ENCODE measurements at places on chromosomes 12 and 14.

DNA sequence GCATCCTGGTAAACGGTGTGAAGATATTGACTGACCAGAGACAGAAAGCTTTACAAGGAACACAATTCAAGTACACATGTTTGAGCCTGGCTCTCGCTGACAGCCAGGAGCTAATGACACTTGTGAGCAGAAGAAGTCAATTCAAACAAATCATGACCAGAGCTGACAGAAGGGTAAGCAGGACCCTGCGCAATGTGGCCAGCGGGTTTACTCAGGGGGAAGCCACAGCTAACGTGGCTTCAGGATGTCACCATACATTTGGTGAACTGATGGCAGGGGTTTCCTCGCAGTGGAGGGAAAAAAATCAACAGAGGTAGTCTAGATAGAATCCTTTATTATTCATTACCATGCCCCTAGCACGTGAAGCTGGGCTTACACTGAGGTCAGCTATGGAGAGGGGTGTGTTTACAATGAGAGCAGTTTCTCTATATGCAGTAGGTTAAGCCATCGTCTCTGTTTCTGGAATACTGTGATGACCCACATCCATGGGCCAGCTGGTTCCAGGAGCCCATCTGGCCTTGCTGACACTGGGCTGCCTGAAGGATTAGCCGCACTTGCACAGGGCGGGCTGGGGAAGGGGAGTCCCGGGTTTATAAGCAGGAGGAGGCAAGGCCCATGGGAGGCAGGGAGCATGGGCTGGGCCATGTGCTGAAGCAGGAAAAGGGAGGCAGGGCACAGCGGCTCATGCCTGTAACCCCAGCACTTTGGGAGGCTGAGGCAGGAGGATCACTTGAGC, 198.2 kb upstream of the PRMT8 start:
- no peak for DNase-seq

DNA sequence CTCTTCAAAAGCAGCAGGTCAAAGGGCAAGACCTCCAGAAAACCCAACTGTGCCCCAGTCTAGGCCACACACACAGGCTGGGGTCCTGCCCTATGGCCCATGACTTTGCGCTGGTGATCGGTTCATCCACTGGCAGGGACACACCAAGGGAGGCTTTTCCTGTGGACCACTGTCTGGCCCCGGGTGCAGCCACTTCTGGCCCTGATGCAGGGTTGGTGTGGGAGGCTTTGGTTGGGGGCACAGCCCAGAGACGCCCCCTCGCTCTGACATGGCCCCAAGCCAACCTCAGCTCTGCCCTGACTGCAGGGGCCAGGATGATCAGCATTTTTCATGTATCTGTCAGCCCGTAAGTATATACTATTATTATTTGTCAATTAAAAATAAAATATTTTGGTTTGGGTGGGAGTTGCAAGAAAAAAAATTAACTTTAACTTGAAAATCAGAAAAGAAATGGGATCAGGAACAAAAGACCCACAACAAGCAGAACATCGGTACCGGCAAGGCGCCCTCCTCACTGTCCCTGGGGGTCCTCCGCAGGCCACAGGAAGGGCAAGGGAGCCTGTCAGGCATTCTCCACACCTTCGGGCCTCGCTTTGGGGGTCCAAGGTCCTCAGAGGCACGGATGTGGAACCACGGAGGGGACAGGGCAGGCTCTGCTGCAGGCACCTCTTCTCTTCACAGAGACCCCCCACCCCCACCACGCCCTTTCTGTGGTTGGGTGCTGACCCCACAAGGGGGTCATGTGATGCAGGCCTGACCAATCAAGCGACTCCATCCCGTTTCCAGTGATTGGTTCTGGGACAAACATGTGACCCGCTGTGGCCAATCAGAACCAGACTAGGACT, 181.5 kb upstream of the SFSWAP start:
- no peak for DNase-seq

DNA sequence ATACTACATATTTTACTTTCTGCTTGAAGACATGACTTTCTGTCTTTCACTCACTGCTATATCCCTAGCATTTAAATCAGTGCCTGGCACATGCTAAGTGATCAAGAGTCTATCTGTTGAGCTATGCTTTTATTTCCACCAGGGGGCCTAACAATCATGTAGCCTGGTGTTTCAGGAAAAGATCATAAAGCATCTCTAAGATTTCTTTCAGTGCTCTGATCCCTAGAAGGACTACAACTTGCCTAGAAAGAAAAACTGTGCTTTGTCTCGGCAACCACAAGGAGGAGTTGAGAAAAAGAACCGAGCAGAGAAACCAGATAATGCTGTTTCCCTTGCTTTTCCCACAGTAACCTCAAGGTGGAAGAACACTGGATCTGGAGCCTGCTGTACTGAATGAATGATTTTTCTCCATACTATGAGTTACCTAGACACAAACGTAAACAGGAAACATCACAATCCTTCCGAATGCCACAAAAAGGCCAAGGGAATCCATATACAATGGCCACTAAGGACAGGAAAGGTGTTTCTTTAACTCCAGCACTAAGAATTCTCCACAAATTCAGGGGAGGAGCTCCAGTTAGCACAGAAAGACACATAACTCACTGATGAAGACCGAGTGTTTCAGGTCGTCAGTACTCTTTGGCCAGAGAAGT, 1.2 kb downstream of the CRY1 start:
- DNase-seq, result peak; percentile 13

GRCh38 chr12:110732572-110732971, 10.1 kb downstream of the PPP1CC start:
- DNase-seq, result no peak

DNA sequence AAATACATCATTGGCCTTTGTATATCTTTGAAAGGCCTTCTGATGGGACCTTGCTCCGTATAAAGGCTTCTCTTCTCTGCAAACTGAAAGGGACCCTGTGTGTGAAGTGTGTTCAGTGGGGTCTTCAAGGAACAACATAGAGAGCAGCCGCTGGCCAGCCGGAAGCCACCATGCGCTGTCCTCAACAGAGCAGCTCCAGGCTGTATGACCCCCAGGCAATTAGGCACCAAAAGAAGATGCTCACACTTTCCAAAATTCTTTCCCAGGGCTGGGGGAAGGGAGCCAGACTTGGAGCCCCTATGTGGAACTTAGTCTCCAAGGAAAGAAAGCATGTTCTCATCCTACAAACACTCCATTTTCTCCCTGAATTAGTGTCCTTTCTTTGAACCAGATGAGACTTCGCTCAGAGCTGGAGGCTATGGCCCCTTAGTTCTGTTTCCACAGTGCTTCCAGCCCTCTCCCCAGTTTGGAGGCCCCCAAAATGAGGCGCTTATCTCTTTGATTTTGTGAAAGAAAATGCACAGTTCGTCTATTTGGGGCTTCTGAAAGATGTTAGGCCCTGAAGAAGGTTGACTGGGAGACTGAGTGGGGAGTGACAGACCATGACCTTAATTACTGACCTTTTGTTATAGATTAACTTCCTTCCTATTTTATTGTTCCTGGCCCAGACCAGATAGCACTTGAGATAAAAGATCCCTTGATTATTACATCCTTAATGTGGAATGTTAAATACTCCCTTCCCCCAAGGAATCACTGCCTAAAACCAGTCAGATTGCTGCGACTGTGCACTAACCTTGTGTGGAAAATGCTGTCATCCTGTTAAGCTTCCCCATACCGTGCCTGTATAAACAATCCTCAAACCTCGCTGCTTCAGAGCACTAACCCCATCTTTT, 128.3 kb upstream of the FGD4 start:
- DNase-seq, result no peak

DNA sequence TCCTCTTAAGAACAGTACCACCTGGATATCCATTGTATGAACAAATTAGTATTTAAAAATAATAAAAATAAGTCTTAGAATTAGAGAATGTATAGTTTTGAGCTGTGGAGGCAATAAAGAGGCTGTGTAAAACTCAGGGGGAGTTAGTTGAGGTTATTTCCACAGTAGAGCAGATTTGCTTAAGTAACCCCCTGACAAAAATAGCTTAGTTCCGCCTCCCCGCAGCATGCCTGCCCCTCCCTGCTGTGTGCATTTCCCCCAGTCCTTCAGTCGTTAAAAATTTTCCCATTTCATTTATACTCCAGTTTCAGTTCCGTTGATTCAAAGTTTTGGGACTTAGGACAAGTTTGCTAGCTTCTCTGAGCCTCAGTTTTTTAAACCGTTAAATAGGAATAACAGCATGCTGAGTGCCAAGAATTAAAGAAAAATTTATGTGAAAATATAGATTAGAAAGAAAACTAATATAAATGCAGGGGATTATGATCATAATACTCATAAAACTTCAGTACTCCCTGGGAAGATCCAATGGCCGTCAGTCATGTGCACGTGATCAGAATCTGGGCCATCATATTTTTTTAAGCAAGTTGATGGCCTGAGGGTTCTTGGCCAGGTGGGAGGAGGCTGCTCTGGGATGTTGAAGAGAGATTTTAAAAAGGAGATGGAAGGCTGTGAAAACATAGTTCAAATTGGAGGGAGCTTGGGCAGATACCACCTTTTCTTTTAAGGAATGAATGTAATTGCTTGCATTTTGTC, 14.5 kb upstream of the SLC38A2 start:
- no peak for DNase-seq

DNA sequence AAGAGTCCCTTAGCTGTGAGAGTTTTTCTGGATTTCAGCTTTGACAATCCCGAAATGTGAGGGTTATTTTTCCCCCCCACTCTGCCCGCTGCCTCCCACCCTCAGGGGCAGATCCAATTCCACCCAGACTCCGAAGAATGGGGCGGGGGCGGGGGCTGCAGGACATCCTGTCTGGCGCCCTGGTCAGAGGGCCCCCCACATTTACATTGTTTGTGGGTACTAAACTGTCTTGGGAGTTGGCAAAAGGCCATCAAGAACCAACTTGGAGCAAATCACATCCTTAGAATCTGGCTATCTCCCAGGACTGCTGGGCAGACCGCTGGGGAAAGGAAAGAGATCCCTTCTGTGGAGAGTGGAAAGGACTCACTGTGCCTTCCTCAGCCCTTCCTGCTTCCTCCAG, 2.4 kb downstream of the EMP1 start:
- DNase-seq, result no peak

GRCh38 chr12:117393656-117394055, 32.2 kb upstream of the NOS1 start:
- no peak for DNase-seq

DNA sequence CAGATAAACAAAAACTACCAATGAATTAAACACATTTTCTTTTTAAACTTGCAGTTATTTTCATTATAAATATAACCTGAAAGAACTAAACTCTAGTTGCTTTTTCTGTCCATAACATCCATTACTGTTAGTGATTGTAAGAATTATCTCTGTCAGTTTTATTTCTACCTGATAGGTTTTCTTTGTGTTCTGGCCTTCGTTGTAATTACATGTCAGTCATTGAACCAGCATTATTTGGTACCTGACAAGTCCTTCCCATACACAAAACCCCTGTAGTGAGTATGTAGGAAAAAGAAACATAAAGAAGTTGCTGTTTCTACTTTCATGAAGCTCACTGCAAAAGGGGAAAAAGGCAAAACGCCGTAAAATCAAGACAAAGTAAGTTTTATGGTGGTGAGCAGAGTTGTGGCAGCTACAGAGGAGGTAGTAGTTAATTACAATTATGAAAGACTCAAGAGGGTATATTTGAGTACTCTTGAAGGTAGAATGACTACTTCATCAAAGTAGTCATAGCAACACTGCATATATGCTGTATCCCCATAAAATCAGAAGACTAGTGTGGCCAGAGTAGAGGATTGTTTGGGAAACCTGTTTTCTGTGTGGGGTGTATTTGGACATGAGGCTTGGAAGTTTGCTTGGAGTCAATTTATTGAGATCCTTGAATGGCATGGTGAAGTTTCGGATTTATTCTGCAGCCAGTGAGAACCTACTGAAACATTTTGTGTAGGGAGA, 102.8 kb downstream of the SLC5A8 start:
- no peak for DNase-seq
